ENCODE measurements at places on chromosomes 5 and 9. TPM values are rescaled to one million over a fixed set of nuclear protein-coding genes. Genes with fewer than 3 reads are reported as not detected.

The GMCL2 gene
- not detected for total RNA-seq

The CA9 gene
- total RNA-seq, result not detected

The LRSAM1 gene
- 22.0 TPM for total RNA-seq

The GFPT2 gene
- total RNA-seq, result 38.2 TPM

The HIGD2A gene
- total RNA-seq, result 31.9 TPM

The EGFLAM gene
- 13.7 TPM for total RNA-seq

The IGFBPL1 gene
- 239 TPM for total RNA-seq

The CBY3 gene
- total RNA-seq, result 0.64 TPM

The CYLC2 gene
- not detected for total RNA-seq

DNA sequence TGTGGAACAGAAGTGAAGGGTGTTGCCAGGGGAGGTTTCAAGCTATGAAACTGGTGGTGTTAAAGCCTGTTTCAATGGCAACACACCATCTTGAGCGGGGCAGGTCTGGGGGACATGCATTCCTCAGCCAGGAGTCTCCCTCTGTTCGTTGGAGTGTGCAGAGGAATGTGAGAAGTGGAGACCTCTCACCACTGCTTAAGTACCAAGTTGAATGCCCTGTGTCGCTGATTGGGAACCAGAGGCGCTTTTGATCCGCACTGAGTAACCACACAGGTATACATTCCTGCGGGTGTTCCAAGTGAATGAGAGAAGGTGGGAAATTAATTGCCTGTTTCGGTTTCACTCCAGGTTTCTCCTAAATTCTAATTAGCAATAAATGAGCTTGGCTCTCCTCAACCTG lies 99.4 kb downstream of the LIX1 start:
- no peak for DNase-seq

DNA sequence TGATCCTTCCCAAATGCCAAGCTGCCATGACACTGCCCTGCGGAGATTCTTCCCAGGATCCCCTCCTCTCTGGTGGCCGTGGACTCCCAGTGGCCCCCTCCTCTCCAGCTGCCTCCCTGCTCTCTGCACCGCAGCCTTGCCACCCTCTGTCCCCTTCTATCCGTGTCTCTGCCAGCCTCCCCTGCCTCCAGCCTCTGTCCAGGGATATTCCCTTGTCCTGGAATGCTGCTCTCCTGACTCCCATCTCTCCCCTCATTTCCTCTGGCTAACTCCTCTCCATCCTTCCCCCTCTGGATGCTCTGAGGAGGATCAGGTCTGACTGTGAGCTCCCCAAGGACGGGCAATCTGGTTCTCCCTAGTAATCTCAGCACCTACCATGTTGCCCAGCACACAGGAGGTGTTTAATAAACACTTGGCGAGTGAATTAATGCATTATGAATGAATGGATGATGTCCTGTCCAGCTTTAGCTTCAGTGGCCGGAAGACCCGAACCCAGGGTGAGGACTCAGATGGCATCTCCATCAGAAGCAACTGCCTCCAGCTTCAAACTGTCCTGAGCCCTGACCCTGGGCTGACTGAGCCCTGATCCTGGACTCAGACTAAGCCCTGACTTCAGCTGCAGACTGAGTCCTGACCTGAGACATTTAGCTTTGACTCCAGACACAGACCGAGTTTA lies 7.5 kb upstream of the CRB2 start:
- DNase-seq, result no peak

- DNase-seq, result no peak
Observed at GRCh38 chr9:93122721-93123221, 11.3 kb downstream of the NINJ1 start.

GRCh38 chr5:172189693-172190296 lies 1.8 kb upstream of the STK10 start:
- DNase-seq, result no peak

- no peak for DNase-seq
Observed at GRCh38 chr9:87875831-87876545, 6.7 kb upstream of the SPATA31E1 start.

- no peak for DNase-seq
Observed at GRCh38 chr5:10140195-10140973, 109.3 kb downstream of the ATPSCKMT start.

DNA sequence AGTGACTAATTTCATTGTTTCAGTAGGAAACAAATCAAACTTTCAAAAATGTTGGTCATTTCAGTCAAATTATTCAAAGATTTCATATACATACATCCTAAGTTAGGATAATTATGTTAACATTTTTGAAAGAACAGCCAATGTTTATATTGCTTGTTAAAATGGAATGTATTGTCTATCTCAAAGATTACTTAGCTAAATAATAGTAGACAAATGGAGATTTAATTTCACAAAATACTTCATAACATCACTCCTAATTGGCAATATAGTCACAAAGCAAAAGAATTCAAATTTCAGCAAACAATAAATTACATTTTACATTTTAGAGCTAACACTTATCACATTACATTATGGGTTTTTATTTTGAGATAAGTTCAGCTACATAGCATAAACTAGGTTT lies 25.4 kb downstream of the STARD4 start:
- no peak for DNase-seq

GRCh38 chr5:886716-887325 lies 5.8 kb downstream of the BRD9 start:
- DNase-seq, result no peak

DNA sequence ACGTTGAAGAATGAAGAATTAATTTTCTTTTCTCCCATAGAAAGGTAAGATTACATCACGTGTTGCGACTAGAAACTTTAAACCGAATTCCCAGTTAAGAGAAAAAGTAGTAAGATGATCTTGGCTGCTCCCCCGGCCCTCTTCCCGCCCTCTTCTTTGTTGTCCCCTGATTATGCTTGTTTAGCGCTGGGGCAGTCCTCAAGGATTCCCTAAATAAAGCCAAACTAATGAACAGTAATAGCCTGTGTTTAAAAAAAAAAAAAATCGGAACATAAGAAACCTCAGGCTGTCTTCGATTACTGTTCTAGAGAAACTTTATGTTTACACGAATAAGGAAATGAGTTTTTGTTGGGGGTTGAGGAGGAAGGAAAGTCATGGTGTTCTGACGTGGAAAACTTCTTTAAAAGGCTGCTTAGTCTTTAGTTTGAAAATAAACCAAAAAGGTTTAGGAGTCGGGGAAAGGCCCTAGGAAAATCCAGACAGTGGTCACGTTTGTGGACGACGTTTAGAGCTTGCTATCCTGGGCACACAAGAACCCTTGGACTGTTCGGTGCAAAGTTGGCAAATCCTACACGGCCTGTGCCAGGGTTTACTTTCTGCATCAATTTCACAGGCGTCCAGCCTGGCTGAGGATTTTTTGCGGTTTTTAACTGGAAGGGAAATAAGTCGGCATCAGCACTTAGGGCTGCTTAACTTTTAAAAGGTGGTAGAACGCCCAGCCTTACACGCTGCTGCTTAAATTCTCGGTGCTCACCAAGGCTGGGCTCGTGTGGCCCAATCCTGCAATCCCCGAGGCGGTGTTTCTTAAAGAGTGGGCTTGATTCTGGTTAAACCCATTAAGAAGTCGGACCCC lies 1.1 kb upstream of the MAT2B start:
- peak; percentile 17 for DNase-seq

DNA sequence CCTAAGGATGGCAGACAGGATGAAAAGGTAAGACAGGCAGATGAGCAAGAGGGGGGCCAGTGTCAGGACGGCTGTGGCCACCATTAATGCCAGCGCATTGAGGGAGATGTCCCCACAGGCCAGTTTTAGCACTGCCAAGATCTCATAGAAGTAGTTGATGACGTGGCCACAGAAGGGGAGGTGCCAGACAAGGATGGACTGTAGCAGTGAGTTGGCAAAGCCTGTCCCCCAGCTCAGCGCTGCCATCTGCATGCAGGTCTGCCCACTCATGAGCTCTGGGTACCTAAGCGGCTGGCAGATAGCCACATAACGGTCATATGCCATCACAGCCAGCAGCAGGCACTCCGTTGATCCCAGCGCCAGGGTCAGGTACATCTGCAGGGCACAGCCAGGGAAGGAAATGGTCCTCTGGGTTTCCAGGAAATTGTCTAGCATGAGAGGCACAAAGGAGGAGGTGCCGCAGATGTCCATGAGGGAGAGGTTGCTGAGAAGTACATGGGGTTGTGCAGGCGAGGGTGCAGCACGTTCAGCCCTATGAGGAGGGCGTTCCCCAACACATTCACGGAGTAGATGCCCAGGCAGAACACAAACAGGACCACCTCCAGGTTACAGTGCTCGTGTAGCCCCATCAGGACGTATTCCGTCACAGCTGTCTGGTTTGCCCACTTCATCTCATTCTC lies 10.8 kb downstream of the OR13J1 start:
- DNase-seq, result peak; percentile 87

- no peak for DNase-seq
Observed at GRCh38 chr5:179610109-179610902, 13.2 kb downstream of the HNRNPH1 start.

DNA sequence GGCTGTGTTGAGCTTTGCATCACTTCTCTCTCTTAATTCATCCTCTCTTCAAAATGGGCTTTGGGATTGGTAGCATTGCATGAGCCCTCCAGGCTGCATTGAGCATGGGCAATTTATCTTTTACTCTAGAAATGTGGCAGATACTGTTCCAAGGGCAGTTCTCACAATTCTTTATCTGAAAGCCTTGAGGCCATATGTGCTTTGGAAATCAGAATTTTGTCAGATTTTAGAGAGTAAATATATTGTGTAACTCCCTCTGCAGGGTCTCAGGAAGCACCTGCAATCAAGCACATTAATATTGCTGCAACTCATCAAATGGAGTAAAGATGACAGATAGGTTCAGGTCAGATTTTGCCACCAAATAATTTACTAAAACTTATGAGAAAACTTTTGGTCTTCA lies 17.6 kb downstream of the ALDOB start:
- no peak for DNase-seq

DNA sequence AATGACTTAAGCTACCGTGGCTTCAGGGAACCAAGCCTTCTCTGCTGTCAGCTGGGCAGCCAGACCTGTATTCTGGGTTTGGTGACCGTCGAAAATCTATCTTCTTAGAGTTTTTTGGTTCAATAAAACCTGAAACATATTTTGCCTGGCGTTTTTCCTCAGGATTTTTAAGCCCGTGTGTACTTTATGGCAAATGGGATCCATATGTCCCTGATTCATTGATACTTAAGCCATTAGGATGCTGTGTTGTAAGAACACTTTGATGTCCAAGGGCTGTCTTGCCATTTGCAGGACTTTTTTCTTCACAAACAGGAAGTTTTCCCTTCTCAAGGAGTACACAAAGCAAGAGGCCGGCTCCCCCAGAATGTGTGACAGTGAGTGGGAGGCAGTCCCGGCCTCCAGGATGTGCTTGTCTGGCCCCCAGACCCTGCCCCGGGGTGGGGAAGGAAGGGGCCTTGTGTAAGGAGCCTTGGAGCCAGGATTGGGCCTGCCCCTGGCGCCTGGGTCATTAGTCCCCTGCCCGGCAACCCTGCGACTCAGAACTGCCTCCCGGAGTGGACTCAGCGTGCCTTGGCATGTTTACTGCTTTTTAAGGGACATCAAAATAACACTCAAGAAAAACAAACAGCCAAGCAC lies 83.4 kb upstream of the SMIM23 start:
- no peak for DNase-seq

DNA sequence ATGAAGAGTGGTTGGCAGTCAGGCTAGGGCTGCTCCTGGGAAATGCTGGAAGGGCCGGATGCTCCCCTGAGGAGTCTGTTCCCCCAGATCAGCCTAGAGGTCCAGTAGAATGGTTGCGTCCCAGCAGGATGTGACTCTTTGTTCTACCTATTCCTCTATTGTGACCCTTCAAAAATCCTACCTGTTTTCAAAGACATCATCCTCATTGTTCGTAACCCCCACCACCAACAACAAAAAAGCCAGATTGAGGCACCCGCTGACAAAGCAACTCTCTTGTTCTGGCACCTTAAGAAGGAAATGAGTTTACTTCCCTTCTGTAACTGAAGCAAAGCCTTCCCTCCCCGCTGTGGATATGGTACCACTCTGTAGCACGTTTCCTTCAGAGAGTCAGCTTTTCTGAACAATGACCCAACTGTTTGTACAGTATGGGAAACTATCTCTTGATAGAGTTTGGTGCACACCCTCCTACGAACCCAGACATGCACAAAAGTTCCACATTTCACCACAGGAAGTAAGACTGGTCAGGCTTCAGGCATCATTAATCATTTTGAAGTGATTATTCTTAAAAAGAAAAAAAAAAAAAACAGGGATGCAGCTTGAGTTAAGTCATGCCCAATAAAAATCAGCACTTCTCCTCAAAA lies 207.2 kb downstream of the ENC1 start:
- no peak for DNase-seq

- DNase-seq, result no peak
Observed at GRCh38 chr9:129402931-129403778, 217.7 kb downstream of the C9orf50 start.

DNA sequence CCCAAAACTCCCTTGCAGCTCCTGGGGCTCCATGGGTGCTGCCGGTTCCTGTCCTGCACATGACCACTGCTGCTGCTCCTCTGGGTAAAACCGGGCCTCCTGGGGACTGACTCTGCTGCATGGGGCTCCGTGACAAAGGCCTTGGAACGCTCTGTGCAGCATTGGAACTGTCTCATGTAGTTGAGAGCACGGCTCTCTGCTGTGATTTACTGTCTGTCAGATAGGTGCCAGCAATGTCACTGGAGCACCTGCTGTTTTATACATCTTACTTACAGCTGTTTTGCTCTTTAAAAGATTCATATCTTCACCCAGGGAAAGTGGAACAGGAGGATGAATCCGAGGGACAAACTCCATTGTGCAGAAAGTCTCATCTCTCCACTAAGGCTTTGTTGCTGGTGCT lies 138.1 kb downstream of the YIPF5 start:
- no peak for DNase-seq

GRCh38 chr5:109946610-109947009 lies 256.9 kb downstream of the MAN2A1 start:
- no peak for DNase-seq

DNA sequence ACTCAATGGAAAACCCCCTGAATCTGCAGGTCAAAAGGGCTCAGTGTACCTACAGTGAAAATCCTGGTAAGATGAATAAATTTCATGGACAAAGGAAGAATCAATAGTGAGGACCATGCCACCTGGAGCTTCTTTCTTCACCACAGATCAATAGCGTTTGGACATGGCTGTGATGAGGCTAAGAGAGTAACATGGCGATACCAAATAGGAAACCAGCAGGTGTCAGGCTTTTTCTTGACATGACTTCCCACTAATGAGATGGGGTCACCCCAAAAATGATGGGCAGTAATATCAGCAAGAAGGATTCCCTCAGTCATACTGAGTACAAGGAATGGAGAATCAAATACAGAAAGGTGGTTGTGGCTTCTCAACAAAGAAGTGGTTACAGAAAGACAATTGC lies 208.5 kb upstream of the PLPPR1 start:
- DNase-seq, result no peak

- no peak for DNase-seq
Observed at GRCh38 chr9:106111039-106111730, 416.8 kb downstream of the TMEM38B start.

DNA sequence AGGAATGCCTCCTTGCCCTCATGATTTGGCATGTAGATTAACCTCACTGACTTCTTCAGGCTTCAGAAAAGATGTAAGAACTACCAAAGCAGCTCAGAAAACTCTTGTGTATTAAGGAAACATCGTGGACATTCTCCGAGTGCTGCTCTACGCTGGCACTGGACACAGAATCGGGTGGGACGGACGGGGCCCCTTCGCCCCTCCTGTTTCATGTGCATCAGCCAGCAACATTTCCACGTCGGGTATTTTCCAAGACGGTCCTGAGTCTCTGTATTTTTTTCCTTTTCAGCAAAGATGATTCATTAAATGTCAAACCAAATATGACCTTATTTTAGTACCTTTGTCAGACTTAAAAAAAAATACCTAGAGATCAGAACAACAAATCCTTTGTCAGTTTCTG lies 583.6 kb downstream of the CCDC171 start:
- DNase-seq, result no peak
